A549 treated with Hydrocortisone at 1 μM for 4 hours (cell line): ENCODE measurements at places on chromosomes 7 and 10. TPM values are rescaled to one million over a fixed set of nuclear protein-coding genes. Genes with fewer than 3 reads are reported as not detected.

Gene MOGAT3
- total RNA-seq = not detected in 5 replicates

Gene FOXI2
- total RNA-seq = not detected in 5 replicates

Gene HTR7
- 0.12 to 0.24 TPM (median 0.17 TPM) in 5 replicates for total RNA-seq

Gene ELFN1
- 0.28 to 0.43 TPM (median 0.37 TPM) in 5 replicates for total RNA-seq

Gene DGKI
- 0.02 to 0.82 TPM (median 0.43 TPM) in 5 replicates for total RNA-seq

Gene AMPH
- total RNA-seq = 0.03 to 0.12 TPM (median 0.07 TPM) in 5 replicates

Gene ADGRA1
- total RNA-seq = 0.15 to 0.34 TPM (median 0.23 TPM) in 5 replicates

Gene SPDYE2
- total RNA-seq = 0.05 TPM in 1 of 5 replicates, not detected in the others
